Adrenal gland (tissue), 19 donors: ENCODE measurements at places on chromosomes 7 and 10.

DNA sequence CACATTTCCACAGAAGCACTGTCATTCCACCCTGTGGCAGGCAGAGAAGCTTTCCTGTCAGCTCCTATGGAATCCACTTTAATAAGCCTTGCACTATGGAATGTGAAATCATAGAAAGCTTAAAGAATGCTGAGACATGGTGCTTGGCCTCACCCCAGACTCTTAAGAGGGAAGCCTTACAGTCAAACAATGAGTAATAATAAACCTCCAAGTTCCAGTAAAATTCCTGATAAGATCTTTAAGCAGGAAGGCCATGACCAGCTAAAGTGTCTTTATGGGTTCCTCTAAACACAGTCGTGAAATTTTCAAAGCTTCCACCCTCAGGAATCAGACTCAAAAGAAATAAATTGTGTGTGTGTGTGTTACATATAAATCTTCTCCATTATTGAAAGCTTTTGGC, 11.9 kb upstream of the TEX36 start:
- no peak for DNase-seq

DNA sequence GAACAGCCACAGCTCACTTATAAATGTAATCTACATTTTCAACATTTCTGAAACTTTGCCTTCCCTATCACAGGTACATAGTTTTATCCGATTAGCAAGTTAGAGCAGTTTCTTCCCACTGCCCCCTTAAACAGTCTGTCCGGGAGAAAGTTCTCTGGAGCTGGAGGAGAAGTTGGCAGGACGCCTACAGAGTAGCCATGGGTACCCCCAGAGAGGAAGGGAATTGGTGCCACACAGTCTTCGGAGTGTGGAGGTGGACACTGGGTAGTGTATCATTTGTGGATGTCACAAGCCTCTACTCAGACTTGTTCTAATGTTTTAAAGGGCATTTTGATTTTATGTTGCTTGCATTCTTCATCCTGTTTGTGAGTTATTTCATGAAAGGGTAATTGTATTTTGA, 39.0 kb downstream of the TAF3 start:
- DNase-seq = no peak

- no peak for DNase-seq
Measured at GRCh38 chr7:133364959-133365690, 112.2 kb downstream of the EXOC4 start.

DNA sequence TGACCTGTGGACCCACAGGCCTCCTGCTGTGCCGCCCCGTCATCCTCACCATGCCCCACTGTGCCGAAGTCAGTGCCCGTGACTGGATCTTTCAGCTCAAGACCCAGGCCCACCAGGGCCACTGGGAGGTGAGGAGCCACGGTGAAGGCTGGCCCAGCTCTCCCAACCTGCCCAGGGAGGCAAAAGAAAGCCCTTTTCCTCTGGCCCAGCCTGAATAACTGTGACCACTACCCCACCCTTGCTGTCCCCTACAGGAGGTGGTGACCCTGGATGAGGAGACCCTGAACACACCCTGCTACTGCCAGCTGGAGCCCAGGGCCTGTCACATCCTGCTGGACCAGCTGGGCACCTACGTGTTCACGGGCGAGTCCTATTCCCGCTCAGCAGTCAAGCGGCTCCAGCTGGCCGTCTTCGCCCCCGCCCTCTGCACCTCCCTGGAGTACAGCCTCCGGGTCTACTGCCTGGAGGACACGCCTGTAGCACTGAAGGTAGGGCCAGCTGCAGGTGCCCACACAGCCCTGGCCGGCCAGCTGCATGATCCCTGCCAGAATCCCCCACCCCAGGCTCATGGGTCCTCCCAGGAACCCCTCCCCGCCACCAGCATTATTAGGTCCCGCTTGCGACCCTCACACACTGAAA, 25.5 kb upstream of the SLC29A3 start:
- no peak for DNase-seq

GRCh38 chr10:132737390-132738048, 48.4 kb downstream of the NKX6-2 start:
- DNase-seq = no peak

DNA sequence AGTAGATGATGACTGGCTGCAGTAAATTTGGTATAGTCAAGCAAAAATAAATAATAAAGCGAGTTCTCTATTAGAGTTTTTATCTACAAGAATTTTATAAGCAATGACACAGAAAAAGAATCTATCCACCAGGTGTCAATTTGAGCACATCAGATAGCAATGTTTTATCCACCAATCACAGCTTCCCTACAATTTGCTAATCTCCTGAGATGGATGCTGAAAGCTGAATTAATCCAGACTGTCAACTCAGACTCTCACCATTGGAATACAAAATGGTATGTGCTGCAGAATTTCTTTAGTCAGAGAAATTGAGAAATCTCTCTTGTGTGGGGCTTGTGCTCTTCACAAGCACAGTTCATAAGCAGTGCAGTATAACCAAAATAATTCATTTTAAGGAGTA, 888.9 kb upstream of the GHITM start:
- DNase-seq = no peak

DNA sequence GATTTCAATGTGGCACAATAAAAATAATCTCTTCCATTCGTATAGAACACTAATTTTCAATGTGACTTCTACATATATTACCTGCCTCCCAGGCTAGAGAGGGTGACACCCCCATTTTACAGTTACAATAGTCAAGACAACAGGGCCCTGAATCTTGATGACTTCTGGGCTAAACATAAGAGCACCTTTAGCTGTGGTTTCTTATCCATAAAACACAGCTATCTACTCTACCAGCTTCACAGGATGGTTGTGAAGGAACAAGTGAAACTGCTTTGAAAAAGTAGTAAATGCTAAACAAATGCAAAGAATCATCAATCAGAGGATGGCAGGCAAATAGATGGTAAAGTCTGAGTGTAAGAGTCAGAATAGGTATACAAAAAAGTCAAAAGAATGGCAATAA, 3.6 kb upstream of the TLL2 start:
- no peak for DNase-seq

GRCh38 chr10:6537770-6538169, 42.3 kb downstream of the PRKCQ start:
- peak; percentile 39 for DNase-seq

DNA sequence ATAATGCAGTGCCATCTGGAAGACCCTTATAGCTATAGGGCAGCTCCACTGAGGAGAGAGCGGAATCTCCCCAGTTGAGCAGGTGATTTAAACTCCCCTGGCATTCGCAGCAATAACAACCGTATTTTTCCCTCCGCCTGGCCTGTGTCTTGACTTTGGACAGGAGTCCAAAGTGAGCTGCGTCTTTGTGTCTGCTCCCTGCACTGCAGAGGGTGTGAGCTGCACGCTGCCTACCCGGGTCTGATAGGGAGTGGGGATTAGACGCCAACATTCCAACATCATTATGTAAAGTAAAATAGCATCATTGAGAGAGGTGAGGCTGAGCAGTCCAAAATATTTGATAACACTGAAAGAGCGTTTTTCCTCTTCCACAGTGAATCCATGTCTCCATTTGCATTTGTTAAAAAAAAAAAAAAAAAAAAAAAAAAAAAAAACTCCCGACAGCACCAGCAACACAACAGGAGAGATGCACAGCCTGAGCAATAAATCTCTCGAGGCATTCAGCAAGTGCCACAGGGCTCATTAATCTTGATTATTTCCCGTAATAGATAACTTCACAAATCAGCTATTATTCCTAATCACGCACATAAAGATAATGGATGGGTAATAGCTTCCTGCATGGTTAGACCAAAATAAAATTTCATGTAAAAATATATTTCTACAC, 68.6 kb downstream of the CELF2 start:
- DNase-seq = no peak

GRCh38 chr10:62626817-62627216, 177.7 kb upstream of the ADO start:
- peak; percentile 37 for DNase-seq

DNA sequence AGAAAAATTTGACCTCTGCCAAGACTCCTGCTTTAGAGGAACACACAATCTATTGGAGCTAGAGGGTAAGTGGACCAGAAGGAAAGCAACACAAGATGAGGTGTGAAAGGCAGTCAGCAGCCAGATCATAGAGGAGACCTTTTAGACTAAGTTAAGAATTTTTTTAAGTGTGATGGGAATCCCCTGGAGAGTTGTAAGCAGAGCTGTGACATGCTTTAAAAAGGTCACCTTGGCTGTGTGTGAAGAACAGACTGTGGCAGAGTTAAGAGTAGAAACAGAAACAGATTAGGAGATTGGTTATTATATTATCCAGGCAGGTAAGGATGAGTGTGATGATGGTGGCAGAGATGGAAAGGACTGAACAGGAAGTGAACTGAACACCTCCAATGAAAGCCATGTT, 23.5 kb downstream of the CPEB3 start:
- DNase-seq = no peak

- DNase-seq = peak; percentile 5
Measured at GRCh38 chr10:86255405-86256251, 111.0 kb downstream of the GRID1 start.

DNA sequence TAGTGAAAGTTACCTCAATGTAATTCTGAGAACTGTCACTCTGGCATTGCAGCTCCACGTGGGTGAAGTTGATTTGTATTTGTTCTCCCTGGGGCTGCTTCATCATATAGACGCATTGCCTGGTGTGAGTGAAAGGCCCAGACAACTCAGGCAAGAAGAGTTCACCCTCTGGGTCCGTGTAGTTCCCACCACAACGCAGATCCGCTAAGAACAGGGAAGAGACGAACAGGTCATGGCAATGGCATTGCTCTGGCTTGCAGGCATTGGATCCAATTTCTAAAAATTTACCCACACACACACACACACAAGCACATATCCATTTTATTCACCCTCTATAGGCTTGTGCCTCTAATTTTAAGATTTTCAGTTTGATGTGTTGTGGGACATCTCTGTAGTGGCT, 45.4 kb downstream of the CUBN start:
- DNase-seq = no peak

DNA sequence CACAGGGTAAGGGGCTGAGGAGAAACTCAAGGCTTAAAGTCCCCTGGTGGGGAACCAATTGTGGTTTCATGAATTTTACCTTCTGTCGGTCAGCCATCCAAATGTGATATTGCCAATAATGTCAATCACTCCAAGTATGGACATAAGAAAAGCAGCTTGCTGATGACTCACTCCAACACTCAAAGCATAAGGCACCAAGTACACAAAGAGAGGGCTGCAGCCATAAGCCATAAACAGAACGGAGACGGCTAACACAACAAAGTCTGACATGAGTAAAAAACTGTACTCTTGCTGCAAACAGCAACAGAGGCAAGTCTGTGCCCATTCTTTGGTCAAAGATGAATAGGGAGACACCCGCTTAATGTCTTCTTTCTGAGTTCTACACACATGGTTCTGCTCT, 24.2 kb downstream of the IFIT5 start:
- DNase-seq = no peak

GRCh38 chr10:60237977-60238758, 151.5 kb downstream of the ANK3 start:
- peak; percentile 8 for DNase-seq

- DNase-seq = peak; percentile 59
Measured at GRCh38 chr7:39950473-39951225, 593 bp downstream of the CDK13 start.

DNA sequence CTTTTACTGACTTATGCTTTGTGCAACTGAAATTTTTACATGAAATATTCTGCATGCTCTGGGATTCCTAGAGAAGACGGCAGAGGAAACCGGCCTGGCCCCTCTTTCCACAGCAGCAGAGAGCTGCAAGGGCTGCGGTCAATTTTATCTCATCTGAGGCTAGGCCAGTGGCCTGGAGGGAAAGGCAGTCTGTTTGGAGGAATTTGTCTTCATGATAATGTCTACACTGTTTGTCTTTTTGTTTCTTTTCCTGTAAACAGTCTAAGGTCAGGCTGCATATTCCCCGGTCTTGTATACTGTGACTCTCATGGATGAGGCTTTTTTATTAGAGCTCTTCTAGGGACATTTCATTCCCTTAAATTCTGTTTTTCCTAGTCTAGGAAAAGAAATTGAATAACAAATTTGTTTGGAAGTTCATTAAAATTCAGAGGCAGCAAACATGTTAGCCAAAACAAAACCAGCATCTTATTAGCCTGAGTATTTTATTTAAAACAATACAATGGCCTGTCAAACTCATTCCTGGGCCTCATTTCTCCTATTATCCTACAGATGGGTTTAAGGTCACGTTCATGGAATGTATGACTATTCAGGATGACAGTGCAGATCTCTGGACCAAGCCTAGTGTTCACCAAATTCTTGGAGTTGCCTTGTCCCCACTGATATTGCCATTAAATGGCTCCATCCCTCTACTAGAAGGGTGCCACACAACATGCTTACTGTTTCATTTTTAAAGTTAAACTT, 26.4 kb downstream of the LAMB4 start:
- no peak for DNase-seq

- DNase-seq = no peak
Measured at GRCh38 chr10:110698340-110698739, 54.2 kb downstream of the RBM20 start.
